Activated CD4-positive, alpha-beta T cell treated with anti-CD3 and anti-CD28 coated beads, Interleukin-2, amount 50 U/mL, for 24 hours (primary cell): ENCODE measurements at places on chromosomes 2 and 18.

DNA sequence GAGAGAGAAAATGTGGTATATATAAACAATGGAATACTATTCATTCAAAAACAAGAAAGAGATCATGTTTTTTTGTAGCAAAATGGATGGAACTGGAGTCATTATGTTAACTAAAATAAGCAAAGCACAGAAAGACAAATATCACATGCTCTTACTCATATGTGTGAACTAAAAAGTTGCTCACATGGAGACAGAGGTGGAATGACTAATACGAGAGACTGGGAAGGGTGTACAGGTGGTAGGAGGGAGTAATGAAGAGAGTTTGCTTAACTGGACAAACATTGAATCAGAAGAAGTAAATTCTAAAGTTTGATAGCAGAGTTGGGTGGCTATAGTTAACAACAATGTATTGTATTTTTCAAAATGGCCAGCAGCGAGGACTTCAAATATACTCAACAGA is 1080.7 kb upstream of the CHAC2 start:
- no peak for DNase-seq

DNA sequence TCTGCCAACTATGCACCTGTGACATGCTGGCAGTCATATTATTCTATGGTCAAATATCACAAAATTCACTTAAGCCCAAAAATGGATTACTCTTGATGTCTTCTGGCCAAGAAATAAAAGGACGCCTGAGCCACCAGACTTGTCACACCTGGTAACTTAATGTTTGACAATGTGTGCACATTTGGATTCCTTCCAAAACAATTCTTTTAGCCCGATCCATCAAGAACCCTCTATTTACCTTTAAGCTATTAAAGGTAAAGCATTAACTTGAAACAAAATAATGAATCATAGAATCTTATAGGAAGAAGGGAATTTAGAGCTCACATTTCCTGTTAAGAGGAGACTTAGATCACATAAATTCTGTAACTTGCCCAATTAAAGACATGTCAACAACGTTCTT is 46.5 kb upstream of the NFU1 start:
- no peak for DNase-seq

DNA sequence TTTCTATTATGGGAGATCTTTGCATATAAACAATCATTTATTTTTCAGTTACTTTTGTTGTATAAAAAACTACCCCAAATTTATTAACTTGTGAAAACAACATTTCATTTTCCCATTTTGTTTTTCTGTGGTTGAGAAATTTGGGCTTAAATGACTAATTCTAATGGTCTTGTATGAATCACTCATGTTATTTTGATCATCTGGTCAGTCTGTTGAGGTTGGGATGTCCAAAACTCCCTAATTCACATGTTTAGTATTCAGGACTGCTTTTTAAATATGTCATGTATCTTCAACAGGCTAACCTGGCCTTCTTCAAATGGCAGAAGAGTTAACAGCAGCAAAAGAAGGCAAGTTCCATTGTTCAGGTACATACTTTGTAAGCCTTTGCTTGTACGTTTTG is 788.1 kb downstream of the TRIB2 start:
- no peak for DNase-seq

DNA sequence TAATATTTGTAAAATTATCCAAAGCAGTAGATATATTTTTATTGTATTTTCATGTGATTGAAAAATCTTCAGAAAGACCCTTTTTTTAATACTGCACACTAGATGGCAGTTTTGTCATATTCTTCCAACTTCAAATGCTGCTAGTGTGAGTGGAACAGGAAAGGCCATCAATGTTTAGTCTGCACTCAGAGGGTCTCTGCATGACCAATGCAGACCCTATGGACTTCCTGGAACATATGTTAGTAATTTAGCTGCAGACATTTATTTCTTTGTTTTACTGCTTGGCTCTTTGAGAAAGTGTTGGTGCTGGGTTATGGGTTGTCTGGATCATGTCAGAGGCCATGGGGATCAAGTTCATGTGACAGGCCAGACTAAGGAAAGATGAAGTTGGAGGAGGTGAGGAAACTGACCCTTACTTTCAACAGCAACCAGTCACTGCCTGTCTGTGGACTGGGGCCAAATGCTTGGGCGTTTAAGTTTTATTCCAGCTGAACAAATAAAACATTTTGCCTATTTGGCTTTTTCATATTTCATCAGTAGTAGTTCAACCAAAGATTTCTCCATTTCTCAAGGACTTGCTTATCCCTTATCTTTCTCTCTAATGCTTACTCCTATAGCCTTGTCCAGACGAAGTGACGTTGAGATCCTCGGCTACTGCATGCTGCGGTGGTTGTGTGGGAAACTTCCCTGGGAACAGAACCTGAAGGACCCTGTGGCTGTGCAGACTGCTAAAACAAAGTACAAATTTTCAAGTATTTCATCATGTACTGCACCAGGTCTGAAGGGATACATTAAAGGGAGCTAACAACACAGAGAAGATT is 84.8 kb downstream of the VRK2 start:
- DNase-seq = no peak

DNA sequence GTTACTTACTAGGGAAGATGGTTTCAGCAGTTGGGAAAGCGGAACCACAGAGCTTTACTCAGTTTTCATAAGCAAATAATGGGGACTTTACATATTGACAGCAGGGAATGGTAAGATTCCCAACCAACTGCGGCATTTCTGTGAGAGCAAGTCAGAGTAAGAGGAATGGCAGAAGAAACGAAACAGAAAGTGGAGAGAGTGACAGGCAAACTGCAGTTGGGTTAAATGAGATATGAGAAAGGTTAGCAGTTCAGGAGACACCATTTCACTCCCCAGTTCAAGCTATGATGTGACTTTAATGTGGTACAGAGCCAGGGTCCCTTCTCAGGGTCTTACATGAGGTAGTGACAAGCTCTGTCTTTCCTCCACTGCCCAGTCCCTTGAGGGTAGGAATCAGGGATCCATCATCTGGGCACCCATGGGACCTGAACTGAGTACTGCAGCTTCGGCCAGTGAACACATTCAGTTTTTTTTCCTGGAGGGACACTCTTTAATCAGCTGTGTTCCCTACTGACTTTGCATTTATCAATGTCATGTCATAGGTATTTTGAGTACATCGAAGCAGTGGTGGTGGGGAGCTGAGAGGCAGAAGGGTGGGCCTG is 33.0 kb upstream of the GREB1 start:
- no peak for DNase-seq

DNA sequence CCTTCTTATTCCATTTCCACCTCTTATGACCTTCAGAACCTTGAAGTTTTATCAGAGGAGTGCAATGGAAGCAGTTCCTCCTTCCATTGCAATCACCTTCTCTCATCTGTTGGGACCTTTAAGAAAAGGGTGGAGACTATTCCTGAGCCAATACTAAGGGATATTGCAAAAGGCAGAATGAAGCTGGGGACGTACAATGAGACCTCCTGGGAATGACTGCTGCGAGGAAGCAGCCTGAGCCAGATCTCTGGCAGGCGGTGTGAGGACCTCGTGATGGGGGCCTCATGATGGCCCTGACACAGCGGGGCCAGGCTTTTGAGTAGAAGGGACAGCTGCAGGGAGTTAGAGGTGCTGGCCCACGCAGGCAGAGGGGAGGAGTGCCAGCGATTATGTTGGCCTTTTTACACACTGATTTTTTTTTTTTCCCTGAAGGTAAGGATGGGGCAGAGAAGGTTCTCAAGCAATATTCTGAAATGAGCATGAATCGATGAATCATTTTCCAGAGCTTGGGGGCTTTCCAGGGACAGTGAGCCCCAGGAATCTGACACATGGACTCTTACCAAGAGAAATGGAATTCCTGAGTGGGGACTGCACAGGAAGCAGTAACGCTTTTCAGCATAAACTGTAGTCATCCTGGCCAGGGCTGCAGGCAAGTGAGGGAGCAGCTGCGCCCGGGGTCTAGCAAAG is 40.0 kb upstream of the LAPTM4A start:
- no peak for DNase-seq

DNA sequence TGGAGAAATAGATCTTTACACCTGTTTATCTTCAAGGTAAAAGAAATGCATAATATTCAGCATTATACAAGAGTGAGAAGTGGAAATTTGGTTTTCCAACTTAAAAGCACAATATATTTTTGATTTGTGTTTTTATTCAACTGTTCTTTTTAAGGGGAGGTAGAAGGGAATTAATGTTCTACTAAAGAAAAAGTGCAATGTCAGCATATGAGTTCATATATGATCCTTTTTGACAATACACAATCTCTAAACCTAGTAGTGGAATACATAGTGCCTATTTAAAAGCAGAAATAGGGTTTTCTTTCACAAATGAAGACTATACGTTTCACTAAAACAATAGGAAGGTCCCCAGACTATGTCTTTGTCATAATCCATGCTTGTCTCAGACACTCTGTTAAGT is 63.2 kb upstream of the ATP5MC3 start:
- DNase-seq = no peak

- no peak for DNase-seq
These were observed 17.3 kb upstream of the MALT1 start for GRCh38 chr18:58653814-58654509.

GRCh38 chr2:200302940-200303727 is 3.4 kb upstream of the SPATS2L start:
- DNase-seq = no peak

DNA sequence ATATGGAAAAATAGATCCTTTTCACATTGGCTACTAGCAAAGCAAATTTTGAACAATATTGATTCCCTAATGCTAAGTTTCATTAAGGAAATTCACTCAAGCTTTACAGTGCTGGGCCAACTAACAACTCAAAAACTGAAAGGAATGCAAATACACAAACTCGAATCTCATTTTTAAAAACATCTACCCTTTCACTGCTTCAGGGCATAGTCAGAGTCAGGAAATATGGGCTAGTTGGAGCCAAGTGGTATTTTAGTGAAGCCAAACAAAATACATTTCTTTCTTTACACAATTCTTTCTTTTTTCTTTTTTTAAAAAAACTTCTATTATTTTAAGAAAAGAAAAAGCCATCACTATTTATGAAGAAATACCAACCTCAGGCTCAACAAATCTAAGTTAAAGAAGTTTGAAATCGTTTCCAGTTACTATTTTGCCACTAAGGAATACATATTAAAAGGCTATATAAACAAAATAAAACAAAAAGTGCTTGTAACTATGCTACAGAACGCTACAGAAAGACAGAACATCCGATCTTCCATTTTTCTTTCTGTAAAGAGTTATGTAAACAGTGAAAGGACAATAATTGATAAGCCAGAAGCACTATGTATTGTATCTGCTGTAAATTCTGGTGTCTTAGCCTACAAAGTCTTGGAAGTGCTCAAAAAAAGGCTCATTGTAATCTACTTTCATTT is 113.6 kb upstream of the STK17B start:
- DNase-seq = no peak

- no peak for DNase-seq
These were observed 697.0 kb upstream of the ID2 start for GRCh38 chr2:7984693-7985353.

- DNase-seq = no peak
These were observed 79.3 kb upstream of the ATP8B1 start for GRCh38 chr18:57882465-57882864.

DNA sequence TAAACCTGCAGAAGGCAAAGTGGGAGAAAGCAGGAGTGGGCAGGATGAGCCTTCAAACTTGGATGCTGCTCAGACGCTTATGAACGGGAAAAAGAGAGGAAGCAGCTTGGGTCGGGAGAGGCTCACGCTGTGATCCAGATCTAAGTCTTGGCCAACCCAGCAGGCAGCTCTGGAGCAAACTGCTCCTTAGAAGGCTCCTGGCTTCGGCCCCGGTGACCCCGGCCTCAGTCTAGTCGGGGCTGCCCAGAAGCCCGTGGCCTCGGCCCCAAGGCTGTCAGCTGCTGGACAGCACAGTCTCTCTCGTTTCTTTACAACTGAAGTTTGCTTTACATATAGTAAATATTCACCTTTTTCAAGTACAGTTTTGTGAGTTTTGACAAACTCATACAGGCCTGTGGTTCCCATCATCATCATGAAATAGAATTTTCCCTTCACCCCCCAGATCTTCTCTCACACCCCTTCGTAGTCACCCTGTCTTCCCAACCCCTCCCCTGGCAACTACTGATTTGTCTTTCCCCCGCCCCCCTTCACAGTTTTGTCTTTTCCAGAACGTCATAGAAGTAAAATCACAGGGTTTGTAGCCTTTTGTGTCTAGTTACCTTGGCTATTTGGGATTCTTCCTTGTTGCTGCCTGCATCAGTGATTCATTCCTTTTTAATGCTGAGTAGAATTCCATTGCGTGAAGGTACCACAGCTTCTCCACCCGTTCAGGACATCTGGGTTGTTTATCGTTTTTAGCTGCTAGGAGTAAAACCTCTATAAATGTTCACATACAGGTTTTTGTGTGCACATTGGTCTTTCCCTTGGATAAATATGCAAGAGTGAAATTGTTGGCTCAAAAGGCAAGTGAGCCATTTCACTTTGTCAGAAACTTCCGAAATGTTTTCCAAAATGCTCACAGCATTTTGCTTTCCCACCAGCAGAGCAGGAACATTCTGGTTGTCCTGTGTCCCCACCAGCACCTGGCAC is 35.1 kb downstream of the MYO7B start:
- no peak for DNase-seq
